ENCODE measurements at places on chromosomes 2 and 18. TPM values are rescaled to one million over a fixed set of nuclear protein-coding genes. Genes with fewer than 3 reads are reported as not detected.
A peak's percentile ranks its signal among the peaks of the same experiment; 100 is the strongest.

DNA sequence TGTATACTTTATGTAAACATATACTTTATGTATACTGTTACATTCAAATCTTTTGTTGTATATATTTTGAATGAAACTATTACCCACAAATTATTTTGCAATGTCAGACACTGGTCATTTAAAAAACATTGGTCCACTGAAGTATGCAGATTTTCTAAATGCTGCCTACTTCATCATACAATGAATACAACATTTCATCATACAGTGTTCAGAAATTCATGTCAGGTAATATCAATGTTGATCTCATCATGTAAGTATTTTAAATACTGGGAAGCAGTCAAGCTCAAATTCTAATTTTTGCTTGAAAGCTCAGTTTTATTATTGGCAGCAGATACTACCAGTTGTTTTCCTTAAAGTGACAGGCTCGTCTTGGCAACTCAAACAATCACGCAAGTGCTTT, 2.9 kb upstream of the STAT4 start:
- H3K4me3 ChIP-seq: no peak overlapping the region
- peaks cover 7% of the 10 kb centered on the region for H3K27me3 ChIP-seq

- no peaks in the 10 kb centered on the region for H3K36me3 ChIP-seq
- no peak for DNase-seq
- H3K4me1 ChIP-seq: no peaks in the 10 kb centered on the region
- no peak overlapping the region for H3K27ac ChIP-seq
- H3K4me3 ChIP-seq: no peak overlapping the region
Measured at GRCh38 chr18:33745151-33745795, 167.3 kb downstream of the ASXL3 start.

DNA sequence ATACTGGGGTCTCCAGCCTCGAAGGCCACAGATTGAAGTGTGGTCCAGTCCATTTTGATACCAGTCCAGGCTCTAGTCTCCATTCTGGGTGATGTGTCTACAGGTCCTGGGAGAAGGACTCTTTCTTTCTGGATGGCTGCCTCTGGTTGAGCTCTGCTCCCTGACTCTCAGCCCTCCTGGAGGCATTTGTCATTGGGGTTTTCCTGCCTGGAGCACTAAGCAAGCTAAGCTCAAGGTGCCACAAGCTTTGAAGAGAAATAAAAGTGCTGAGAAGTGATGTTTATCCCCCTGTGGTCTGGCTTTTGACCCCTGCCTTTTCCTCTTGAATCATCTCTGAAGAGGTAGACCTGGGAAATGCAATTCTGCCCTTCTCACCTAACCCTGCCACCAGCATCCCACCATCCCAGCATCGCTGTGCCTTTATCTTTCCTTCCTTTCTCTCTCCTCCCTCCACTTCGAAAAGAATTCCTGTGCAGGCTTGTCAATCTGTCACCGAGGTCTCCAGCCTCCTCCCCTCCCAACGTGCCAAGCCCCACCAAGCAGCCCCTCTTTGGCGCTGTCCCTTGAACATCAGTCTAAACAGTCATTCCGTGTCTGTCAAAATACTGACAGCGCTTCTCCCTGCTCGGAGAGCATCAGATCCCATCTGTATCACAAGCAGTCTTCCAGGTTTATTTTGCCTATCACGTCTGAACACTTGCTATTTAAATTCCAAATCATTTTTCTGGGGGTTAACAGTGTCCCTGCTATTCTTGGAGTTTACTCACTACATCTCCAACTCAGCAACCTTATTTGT, 334.6 kb upstream of the SLC14A2 start:
- no peak overlapping the region for H3K4me3 ChIP-seq
- no peak overlapping the region for H3K27ac ChIP-seq
- no peak for DNase-seq
- H3K4me1 ChIP-seq: no peaks in the 10 kb centered on the region
- H3K27me3 ChIP-seq: no peaks in the 10 kb centered on the region
- no peaks in the 10 kb centered on the region for H3K36me3 ChIP-seq

DNA sequence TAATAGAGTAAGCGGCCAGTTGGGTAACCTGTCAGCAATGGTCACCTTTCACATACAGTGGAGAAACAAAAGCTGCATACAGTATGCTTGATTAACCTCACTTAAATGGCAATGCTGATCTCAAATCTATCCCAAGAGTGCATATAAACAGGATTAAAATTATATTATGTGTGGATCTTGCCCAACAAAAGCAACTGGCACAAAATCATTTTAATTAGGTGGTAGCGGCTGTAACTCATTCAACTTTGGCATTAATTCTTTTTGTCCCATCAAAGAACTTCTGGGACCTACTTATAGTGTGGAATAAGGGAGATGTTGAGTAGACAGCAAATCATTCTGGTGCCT, 167.8 kb upstream of the VRK2 start:
- H3K36me3 ChIP-seq: no peaks in the 10 kb centered on the region
- no peak for DNase-seq
- no peaks in the 10 kb centered on the region for H3K4me1 ChIP-seq
- no peak overlapping the region for H3K27ac ChIP-seq
- no peak overlapping the region for H3K4me3 ChIP-seq

DNA sequence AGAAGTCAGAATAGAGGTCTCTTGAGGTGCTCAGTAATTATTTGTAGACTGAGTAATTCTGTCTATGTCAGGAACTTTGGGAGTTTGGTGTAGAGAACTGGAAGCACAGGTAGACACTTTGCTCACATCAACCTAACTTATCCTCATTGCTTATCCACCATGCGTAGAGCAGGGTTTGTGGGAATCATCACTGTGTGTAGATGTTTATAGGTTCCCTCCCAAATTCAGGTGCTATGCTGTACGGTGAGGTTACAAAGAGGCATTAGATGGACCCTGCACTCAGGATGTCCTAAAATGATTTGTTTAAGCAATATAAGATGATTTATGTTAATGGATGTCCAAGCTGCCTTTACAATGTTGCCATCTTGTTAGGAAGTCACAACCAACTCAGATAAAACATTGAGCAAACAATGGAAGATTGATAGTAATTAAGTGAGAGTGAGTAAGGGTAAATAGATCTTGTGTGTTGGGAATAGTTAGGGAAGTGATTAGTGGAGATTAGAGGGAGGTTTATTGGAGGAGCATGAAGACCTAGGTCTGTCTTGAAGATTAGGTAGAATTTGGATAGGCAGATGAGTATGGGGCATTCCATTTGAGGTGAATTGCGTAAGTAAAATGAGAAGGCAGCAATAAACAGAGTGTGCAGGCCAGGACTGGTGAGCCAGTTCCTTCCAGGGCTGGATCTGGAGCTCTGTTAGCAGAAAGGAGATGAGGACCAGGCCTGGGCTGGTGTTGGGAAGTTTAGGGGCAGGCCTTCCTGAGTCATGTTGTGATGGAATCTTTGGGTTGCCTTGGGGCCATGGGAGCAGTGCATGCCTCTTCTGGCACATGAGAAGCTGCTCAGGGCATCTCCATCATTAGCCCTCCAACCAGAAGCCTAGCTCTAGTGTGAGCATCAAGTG, 12.1 kb downstream of the EPAS1 start:
- no peak for DNase-seq
- peaks cover 62% of the 10 kb centered on the region for H3K4me1 ChIP-seq
- H3K27ac ChIP-seq: no peak overlapping the region
- H3K27me3 ChIP-seq: no peaks in the 10 kb centered on the region

DNA sequence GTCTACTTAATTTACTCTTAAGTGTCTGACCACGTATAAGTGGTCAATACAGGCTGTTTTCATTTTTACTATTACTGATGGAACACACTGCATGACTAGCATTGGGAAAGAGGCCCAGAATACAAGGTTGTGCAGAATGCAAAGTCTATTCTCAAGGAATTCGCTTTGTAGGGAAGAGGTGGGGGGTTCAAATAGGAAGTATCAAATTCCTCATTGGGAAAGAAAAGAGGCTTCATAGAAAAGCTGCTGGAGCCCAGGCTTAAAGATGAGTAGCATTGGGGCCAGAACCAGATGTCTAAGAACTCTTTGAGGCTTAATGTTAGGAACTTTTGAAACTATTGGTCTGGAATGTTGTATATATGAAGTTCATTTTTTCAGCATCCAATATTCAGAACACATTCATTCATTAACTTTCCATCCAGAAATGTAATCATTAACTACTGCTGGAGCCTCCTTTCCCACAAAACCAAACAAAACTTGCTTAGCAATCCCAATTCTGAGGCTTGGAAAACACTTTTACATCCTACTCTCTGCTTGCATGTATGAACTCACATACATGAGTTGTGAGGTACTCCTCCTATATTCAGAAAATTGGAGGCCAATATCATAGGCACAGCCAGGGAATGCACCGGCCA, 994 bp upstream of the LRATD1 start:
- no peak overlapping the region for H3K27ac ChIP-seq
- no peak overlapping the region for H3K4me3 ChIP-seq
- no peaks in the 10 kb centered on the region for H3K36me3 ChIP-seq
- DNase-seq: no peak
- H3K27me3 ChIP-seq: peaks cover 31% of the 10 kb centered on the region

- no peak for DNase-seq
- no peak overlapping the region for H3K27ac ChIP-seq
- no peaks in the 10 kb centered on the region for H3K27me3 ChIP-seq
- H3K36me3 ChIP-seq: no peaks in the 10 kb centered on the region
- no peak overlapping the region for H3K4me3 ChIP-seq
Measured at GRCh38 chr18:5909125-5909524, 13.8 kb upstream of the TMEM200C start.

DNA sequence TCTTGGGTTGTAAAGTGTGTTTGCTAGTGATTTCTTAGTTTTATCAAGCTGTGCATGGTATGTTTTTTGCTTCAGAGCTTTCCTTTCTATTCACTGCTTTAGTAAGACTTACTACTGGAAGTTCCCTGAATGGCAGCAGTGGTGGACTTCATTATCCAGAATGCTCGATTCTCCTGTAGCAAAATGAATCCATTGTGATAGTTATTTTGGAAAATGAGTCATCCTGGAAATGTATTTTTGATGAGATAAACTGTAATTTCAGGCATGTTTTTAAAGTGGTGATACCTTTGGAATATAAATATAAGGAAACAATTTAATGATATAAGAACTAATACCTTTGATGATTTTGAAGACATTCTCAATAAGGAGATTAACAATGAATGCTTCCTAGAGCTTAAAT, 387.1 kb downstream of the PTPRM start:
- no peaks in the 10 kb centered on the region for H3K36me3 ChIP-seq
- H3K27me3 ChIP-seq: no peaks in the 10 kb centered on the region
- no peak overlapping the region for H3K4me3 ChIP-seq
- DNase-seq: peak; percentile 77

- H3K4me3 ChIP-seq: no peak overlapping the region
- peaks cover 4% of the 10 kb centered on the region for H3K4me1 ChIP-seq
- no peak overlapping the region for H3K27ac ChIP-seq
- H3K27me3 ChIP-seq: no peaks in the 10 kb centered on the region
- no peaks in the 10 kb centered on the region for H3K36me3 ChIP-seq
- DNase-seq: no peak
Measured at GRCh38 chr2:45223531-45223930, 214.3 kb upstream of the SIX2 start.

GRCh38 chr2:191255271-191255670, 10.1 kb downstream of the MYO1B start:
- no peaks in the 10 kb centered on the region for H3K36me3 ChIP-seq
- DNase-seq: no peak

DNA sequence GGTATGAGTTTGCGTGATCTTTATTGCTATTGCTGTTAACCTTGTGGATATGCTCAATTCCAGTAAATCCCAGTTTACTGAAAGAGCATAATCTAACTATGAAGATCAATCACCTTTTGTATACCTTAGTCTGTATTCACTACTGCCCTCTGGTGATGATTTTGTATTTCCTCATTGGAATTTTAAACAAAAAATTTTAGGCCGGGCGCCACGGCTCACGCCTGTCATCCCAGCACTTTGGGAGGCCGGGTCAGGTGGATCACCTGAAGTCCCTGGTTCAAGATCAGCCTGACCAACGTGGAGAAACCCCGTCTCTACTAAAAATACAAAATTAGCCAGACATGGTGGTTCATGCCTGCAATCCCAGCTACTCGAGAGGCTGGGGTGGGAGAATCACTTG, 5.1 kb downstream of the COMMD1 start:
- no peak overlapping the region for H3K4me3 ChIP-seq
- no peak overlapping the region for H3K27ac ChIP-seq
- H3K4me1 ChIP-seq: peaks cover 5% of the 10 kb centered on the region
- H3K36me3 ChIP-seq: no peaks in the 10 kb centered on the region

DNA sequence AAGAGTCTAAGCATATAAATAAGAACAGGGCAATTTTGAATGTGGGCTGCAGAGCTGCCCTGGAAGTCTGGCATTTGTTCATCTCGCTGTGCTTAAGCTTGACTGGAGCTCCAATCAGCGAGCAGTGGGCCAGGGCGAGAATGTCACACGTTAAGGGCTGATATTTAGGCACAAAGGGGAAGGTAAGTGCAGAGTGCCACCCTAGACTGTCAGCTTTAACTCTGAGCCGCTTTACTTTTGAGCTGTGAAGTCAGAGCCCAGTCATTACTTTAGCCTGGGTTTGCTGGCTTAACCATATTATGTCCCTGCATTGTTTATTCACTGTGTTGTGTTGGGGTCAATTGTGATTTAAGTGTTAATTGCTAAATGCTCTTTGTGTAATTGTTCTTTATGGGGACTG, 236.1 kb upstream of the SIX3 start:
- DNase-seq: no peak
- no peak overlapping the region for H3K27ac ChIP-seq
- H3K4me1 ChIP-seq: peaks cover 5% of the 10 kb centered on the region
- H3K36me3 ChIP-seq: no peaks in the 10 kb centered on the region
- H3K4me3 ChIP-seq: no peak overlapping the region

DNA sequence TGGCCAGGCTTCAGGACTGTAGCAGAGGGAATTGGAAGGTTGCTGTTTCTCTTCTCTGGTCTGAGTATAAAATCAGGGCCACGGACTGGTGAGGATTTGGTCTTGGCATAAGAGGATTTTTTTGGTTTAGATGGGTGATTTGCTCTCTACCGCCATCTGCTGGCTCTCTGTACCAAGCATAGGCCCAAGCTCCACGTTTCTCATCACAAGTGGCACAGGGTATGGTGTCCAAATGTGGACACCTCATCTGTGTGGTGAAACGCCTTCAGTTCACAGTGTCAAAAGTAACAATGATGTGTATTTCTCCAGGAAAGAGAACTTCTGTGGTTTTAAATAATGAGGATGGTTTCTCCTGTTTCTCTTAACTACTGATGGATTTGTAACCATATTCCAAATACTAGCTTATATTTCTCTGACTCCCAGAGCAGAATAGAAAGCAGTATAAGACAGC, 115.1 kb downstream of the EML6 start:
- no peak overlapping the region for H3K4me3 ChIP-seq
- no peaks in the 10 kb centered on the region for H3K36me3 ChIP-seq
- no peaks in the 10 kb centered on the region for H3K27me3 ChIP-seq
- no peaks in the 10 kb centered on the region for H3K4me1 ChIP-seq

SUMO1 gene
- total RNA-seq: 102 TPM

PAIP2B gene
- total RNA-seq: 0.62 TPM

IKZF2 gene
- 0.46 TPM for total RNA-seq

XDH gene
- total RNA-seq: not detected

FOXI3 gene
- total RNA-seq: not detected

GALNT3 gene
- 0.85 TPM for total RNA-seq

IL36A gene
- not detected for total RNA-seq
